ENCODE measurements at places on chromosomes 5 and 9. TPM values are rescaled to one million over a fixed set of nuclear protein-coding genes. Genes with fewer than 3 reads are reported as not detected.

- no peak for DNase-seq
Observed at GRCh38 chr5:149778303-149779123, 48.4 kb downstream of the PPARGC1B start.

SLC46A2 gene
- total RNA-seq: not detected

WWC1 gene
- 8.3 TPM for total RNA-seq

MOB3B gene
- total RNA-seq: 0.10 TPM

GRCh38 chr9:99066571-99066970, 38.3 kb upstream of the TGFBR1 start:
- no peak for DNase-seq

Data from H4 (cell line).